ENCODE measurements at places on chromosomes 13 and 19.

DNA sequence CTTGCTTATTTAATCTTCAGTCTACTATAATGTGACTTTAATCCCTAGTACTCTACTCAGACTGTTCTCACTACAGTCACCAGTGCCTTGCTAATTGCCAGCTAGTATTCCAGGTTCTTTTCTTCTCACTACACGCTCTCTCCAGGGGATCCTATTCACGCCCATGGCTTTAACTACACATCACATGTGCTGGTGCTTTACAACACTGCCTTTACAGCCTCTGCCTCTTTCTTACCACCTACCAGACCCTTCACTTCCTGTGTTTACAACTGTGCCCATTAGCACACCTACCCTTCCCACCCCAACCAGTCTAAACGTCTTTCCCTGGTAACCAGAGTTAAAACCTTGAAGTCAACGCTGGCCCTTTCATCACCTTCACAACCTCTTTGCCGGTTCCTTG is 249.5 kb downstream of the DNAJC15 start:
- DNase-seq: no peak

GRCh38 chr13:24625331-24625731 is 54.9 kb upstream of the ATP12A start:
- peak; percentile 69 for DNase-seq

- DNase-seq: no peak
Measured at GRCh38 chr13:46531953-46532352, 21.0 kb upstream of the LRCH1 start.

- DNase-seq: no peak
Measured at GRCh38 chr13:40063703-40064102, 408.2 kb downstream of the COG6 start.

GRCh38 chr13:110737555-110737954 is 24.1 kb downstream of the ING1 start:
- DNase-seq: no peak

DNA sequence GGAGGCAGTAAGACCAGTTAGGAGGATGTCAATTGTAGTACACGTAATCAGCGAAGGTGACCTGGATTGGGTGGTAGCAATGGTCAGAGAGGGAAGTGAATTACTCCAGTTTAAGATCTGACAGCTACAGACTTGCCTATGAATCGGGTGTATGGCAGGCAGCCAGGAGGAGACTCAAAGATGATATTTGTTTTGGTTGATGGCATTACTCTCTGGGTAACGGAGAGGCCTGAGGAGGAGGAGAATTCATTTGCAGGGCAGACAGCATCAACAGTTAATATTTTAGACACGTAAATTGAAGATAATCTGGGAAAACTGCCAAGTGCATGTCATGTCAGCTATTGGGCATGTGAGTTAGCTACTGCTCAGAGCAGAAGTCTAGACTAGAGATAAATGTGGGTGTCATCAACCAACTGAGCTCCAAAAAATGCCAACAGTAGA is 109.2 kb downstream of the SGCG start:
- DNase-seq: no peak

DNA sequence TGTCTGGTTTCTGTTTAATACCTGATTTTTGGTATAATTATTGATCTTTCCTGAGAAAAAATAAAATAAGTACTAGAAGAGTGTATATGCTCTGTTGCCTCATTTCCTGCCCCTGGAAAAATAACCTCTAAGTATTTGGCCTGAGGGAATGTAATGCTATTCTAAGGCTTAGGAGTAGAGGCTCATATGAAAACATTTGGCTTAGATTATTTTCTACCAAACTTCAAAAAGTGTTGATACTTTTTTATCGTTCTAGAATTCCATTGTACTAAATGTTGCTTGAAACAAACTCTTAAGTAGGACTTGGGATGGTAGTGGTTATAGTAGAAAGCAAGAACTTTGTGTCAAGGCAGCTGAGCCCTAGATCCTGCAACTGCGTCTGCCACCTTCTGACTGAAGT is 57.8 kb downstream of the COG3 start:
- DNase-seq: no peak

DNA sequence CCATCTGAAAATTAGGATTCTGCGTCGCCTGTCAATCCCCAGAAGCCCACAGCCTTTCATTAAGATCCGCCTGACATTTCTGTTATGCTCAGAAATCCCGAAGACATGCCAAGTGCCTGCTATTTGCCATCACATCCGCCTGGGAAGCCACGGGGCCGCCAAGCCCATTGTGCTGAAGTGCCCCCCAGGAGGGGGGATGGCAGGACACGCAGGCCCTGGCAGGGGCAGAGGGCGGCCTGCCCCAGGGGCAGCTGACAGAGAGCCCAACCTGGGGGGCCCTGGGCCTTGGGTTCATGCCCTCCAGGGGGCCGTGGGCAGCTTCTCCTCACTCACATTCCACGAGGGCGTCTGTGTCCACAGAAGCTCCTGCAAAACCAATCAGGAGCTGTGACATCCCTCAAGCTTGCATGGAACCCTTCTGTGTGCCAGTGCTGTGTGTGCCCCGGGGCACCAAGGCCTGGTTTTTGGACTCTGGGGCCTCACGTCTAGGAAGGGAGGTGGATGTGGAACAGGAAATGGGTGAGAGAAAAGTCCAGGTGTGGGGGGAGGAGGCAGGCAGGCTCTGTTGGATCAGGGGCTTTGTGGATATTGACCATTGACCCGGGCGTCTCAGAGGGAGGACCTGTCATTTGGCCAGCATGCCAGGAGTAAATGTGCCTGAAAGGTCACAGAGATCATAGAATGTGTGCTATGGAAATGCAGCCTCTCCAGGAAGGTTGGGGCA is 122.9 kb downstream of the URI1 start:
- no peak for DNase-seq

DNA sequence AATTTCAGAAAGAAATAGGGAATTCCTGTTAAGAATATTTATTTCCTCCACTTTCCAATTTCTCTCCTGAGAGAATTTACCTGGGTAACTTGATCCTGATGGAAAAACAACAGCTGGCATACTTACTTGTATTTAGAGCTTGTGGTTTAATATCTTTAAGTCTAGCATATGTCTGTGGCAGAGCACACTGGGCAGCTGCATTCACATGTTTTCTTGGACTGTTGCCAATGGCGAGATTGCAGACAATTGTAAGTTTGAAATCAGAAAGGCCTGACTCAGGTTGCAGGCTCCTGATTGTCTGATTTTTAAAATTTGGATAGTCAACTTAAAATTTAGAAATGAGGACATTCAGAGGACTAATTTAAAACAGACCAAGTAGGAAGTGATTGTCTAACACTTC is 66.9 kb downstream of the NHLRC3 start:
- DNase-seq: no peak

DNA sequence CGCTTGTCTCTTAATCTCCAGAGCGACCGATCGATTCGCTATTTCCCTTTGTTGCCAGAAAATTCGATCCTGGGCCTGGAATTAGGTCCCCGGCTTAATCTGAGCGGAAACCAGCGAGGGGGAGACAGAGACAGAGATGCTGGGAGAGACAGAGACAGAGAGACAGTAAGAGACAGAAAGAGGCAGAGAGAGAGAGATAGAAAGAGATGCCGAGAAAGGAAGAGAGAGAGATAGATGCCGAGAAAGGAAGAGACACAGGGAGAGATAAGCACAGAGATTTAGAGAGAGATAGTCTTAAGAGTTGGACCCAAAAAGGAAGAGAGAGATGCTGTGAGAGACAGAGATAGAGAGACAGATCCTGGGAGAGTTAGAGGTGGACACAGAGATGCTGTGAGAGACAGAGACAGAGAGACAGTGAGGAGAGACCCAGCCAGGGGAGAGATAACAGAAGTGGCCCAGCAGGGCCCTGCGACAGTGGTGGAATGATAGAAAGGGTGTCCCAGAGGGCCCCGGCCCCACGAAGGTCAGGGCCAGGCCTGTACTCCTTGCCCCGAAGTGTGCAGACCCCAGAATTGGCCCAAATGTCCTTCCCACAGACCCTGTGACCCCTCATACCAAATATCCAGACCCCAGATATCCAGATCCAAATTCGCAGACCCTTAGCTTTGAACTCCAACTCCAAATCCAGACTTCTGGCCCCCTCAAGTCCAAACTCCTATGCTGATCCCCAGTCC is 1.3 kb downstream of the ERFL start:
- DNase-seq: no peak

DNA sequence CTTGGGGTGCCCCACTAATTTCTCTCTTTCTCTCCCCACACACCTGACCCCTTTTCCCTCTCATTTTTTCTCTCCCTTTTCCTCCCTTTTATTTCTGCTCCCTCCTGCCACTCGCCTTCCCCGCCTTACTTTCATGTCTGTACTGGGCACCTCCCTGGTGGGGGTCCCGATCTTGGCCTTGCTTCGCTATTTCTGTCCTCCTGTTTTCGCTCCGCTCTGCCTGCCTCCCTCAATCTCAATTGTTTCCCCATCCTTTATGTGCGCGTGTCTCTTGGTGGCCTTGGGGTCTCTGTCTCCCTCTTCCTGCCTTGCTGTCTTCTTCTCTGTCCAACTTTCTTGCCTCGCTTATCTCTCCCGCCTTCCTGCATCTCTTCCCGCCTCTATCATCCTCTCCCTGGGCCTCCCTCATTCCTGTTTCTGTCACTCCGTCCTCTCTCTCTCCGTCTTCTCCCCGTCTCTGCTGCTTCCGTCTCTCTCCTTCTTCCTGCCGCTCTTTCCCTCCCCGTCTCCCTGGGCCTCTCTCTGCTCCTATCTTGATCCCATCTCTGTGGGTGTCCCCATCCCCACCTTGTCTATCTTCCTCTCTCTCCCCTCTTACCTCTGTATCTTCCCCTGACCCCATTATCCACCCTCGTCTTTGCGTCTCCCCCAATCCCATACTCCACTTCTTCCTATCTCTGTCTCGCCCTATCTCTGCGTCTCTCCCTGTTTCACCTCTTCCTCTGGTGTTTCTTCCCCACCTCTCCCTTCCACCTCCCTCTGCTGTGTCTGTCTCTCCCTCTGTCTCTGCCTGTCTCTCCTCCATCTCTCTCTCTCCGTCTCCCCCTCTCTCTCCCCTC is 4.0 kb downstream of the GRIN2D start:
- no peak for DNase-seq

DNA sequence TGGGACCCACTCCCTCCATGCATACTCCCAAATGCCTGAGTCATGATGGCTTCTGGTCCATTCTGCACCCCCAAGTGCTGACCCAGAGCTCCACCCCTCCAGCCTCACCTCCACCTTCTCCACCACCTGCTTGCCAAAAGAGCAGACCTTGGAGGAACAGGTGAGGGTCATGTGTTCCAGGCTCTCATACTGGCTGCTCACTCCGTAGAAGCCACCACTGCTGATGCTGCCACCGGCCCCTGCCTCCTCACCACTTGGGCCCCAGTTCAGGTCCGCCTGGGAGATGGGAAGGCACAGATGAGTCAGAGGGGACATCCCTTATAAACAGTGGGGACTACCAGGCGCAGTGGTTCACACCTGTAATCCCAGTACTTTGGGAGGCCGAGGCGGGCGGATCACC is 7.9 kb downstream of the CD37 start:
- peak; percentile 54 for DNase-seq

DNA sequence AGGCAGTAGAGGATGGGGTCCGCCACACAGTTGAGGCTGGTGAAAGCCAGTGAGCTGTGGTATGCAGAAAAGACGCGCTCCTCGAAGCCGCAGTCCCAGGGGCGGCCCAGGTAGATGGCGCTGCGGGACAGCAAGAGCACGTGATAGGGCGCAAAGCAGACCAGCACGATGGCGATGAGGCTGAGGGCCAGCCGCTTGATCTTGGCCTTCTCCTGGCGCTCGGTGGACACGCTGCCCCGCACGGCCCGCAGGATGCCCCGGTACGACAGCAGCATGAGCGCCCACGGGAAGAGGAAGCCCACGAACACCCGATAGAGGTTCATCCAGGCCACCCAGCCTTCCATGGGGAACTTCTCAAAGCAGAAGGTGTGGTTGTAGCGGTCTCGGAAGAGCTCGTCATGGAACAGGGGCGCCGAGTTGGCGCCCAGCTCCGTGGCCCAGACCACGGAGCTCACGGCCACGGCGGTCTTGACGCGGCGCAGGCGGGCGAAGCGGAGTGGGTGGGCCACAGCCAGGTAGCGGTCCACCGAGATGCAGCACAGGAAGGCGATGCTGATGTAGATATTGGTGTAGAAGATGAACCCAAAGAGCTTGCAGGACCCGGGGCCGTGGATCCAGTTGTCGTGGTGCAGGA is 6.5 kb upstream of the OPA3 start:
- DNase-seq: peak; percentile 79

GRCh38 chr19:46785980-46786235 is 2.5 kb downstream of the SLC1A5 start:
- DNase-seq: no peak

All from GM13977 (cell line).